ENCODE measurements at places on chromosomes 7 and 10. TPM values are rescaled to one million over a fixed set of nuclear protein-coding genes. Genes with fewer than 3 reads are reported as not detected.

GRCh38 chr7:13021566-13022300, 334.3 kb downstream of the ARL4A start:
- DNase-seq, result no peak

GRCh38 chr7:48643431-48644013, 280.8 kb upstream of the CDC14C start:
- no peak for DNase-seq

GRCh38 chr10:75422913-75423312, 8.5 kb upstream of the LRMDA start:
- no peak for DNase-seq

DNA sequence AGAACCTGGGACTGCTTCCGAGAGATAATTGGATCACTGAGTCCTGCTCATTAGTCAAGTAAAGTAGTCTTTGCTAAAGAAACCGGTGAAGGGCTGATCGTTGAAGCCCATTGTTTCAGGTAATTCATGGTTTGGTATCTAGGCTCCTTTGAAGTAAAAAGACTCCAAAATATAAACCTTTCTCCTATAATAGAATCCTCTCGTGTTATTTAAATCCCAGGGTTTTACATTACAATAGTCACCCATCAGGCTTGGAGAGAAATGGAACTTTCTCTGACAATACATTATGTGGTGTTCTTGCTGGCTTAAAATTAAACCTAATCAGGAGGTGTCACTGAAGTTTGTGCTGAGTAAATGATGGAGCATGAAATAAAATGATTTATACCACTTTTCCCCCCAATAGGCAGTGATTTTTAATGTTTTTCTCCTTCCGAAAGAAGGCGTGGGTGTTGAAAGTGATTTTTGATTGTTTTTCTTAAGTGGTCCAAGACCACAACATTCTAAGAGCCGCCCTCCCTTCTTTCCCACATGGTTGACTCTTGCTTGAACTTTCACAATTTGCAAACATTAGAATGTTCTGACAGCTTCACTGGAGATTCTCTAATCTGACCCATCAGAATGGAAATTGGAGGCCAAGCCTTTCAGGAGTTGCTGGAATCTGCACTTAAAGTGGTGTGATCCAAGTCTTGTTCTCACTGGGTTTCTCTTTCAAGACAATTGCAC, 44.2 kb downstream of the LRMDA start:
- DNase-seq, result no peak

- DNase-seq, result no peak
Measured at GRCh38 chr7:90678986-90679385, 82.9 kb downstream of the CDK14 start.

- no peak for DNase-seq
Measured at GRCh38 chr7:27549606-27550005, 113.1 kb downstream of the HIBADH start.

DNA sequence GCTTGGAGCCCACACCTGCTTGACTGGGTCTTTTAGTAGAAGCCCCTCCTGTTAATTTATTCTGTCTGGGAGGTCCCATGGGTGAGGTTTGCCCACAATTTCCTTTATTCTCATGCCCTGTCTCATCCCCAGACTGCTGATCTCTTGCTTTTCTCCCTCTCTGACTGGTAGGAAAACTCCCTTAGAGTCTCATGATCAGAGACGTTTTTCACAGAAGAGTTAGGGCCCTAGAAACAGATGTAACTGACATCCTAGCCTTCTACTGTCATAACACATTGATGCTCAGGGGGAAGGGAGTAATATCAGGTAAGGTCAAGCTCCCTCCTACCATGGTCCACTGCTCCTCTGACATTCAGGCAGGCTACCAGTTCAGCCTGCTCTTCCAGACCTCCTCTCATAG, 43.7 kb upstream of the WASL start:
- no peak for DNase-seq

The GDF10 gene
- not detected for total RNA-seq

Measured in H4 (cell line).